Body of pancreas (tissue), 4 donors: ENCODE measurements at places on chromosomes 11 and 22. TPM values are rescaled to one million over a fixed set of nuclear protein-coding genes. Genes with fewer than 3 reads are reported as not detected.

Gene CD6
- 3.3 TPM for total RNA-seq

Gene MYRF
- total RNA-seq: 47.5 TPM

Gene MPZL2
- total RNA-seq: 48.5 TPM

Gene PRPF19
- total RNA-seq: 27.0 TPM

GRCh38 chr22:43616645-43617044 is 195.5 kb downstream of the EFCAB6 start:
- H3K27ac ChIP-seq: no peak overlapping the region
- DNase-seq: no peak
- H3K27me3 ChIP-seq: no peaks in the 10 kb centered on the region
- H3K4me1 ChIP-seq: no peaks in the 10 kb centered on the region

- no peak for DNase-seq
- H3K27ac ChIP-seq: peak overlapping the region; percentile 39
- H3K4me1 ChIP-seq: peaks cover 23% of the 10 kb centered on the region
- H3K4me3 ChIP-seq: no peak overlapping the region
Observed at GRCh38 chr22:20532256-20532993, 25.0 kb downstream of the MED15 start.

DNA sequence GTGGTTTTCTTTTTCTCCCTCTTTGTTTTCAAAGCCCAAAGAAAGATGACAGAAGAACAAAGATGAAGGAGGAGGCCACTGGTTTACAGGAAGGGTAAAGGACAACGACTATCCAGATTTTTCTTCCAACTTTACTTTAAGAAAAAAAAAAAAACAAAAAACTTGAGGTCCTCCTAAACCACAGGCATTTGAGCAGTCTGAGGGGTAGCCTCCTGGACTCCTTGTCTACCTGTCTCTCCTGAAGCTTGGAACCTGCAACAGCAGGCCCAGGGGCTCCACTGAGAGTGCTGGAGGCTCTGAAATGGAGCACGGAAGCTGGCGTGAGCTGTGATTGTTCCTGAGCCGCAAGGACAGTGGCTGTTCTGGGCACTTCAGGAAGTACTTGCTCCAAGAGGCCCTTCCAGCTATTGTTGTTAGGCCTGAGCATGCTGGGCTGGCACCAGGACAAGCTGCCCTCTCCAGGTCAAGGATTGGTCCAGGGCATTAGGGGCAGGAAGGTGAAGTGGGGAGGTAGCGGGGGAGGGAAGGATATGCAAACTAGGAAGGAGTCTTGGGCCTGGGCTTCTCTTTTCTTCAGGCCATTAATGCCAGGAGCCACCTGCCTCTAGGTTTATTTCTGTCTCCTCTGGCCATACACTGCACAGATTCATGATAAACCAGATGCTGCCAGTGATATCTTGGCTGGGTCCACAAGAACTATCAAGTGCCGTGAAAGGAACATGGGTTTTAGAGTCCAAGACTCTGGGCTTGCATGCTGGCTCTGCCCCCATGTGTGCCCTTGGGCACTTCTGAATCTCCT is 147.3 kb downstream of the CCDC34 start:
- peaks cover 45% of the 10 kb centered on the region for H3K4me1 ChIP-seq
- DNase-seq: peak; percentile 50
- H3K4me3 ChIP-seq: no peak overlapping the region
- H3K36me3 ChIP-seq: no peaks in the 10 kb centered on the region
- peak overlapping the region; percentile 69 for H3K27ac ChIP-seq

DNA sequence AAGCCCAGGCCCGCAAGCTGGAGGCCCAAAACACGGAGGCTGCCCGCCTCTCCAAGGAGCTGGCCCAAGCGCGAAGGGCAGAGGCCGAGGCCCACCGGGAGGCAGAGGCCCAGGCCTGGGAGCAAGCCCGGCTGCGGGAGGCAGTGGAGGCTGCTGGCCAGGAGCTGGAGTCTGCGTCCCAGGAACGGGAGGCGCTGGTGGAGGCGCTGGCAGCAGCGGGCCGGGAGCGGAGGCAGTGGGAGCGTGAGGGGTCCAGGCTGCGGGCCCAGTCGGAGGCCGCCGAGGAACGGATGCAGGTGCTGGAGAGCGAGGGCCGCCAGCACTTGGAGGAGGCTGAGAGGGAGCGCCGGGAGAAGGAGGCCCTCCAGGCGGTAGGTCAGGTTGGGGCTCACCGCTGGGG is 4.8 kb downstream of the CCDC88B start:
- peaks cover 11% of the 10 kb centered on the region for H3K4me1 ChIP-seq
- no peak for DNase-seq
- H3K27ac ChIP-seq: no peak overlapping the region
- H3K36me3 ChIP-seq: no peaks in the 10 kb centered on the region
- H3K27me3 ChIP-seq: no peaks in the 10 kb centered on the region
- H3K4me3 ChIP-seq: no peak overlapping the region

GRCh38 chr11:65032216-65032615 is 5.0 kb downstream of the SNX15 start:
- H3K27ac ChIP-seq: no peak overlapping the region
- no peak for DNase-seq
- no peak overlapping the region for H3K4me3 ChIP-seq
- no peaks in the 10 kb centered on the region for H3K27me3 ChIP-seq

- H3K27me3 ChIP-seq: no peaks in the 10 kb centered on the region
- H3K27ac ChIP-seq: no peak overlapping the region
- no peak overlapping the region for H3K4me3 ChIP-seq
- no peaks in the 10 kb centered on the region for H3K4me1 ChIP-seq
- no peak for DNase-seq
- no peaks in the 10 kb centered on the region for H3K36me3 ChIP-seq
Observed at GRCh38 chr11:130792772-130793171, 123.5 kb downstream of the SNX19 start.

- H3K27ac ChIP-seq: no peak overlapping the region
- no peaks in the 10 kb centered on the region for H3K4me1 ChIP-seq
- H3K36me3 ChIP-seq: no peaks in the 10 kb centered on the region
- no peaks in the 10 kb centered on the region for H3K27me3 ChIP-seq
- no peak overlapping the region for H3K4me3 ChIP-seq
Observed at GRCh38 chr22:44550711-44551491, 52.9 kb upstream of the RTL6 start.

- H3K36me3 ChIP-seq: no peaks in the 10 kb centered on the region
- no peaks in the 10 kb centered on the region for H3K27me3 ChIP-seq
- H3K4me3 ChIP-seq: no peak overlapping the region
- no peak for DNase-seq
- no peak overlapping the region for H3K27ac ChIP-seq
- H3K4me1 ChIP-seq: peaks cover 45% of the 10 kb centered on the region
Observed at GRCh38 chr11:124865902-124866851, 945 bp downstream of the ROBO3 start.

GRCh38 chr11:8028766-8029165 is 41.6 kb downstream of the EIF3F start:
- H3K4me1 ChIP-seq: peaks cover 7% of the 10 kb centered on the region
- no peaks in the 10 kb centered on the region for H3K27me3 ChIP-seq
- DNase-seq: no peak

GRCh38 chr22:27317096-27317495 is 484.5 kb downstream of the MN1 start:
- no peaks in the 10 kb centered on the region for H3K27me3 ChIP-seq
- DNase-seq: no peak
- no peak overlapping the region for H3K27ac ChIP-seq
- H3K36me3 ChIP-seq: no peaks in the 10 kb centered on the region
- H3K4me1 ChIP-seq: peaks cover 14% of the 10 kb centered on the region

DNA sequence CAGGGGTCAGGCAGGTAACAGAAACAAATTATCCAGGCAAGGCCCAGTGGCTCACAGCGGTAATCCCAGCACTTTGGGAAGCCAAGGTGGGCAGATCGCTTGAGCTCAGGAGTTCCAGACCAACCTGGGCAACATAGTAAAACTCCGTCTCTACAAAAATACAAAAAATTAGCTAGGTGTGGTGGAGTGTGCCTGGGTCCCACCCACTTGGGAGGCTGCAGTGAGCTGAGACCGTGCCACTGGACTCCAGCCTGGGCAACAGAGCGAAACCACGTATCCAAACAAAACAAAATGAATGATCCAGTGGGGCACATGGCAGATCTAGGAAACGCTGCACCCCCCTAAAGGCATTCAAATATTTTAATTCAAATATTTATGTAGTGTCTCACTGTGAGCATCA is 9.9 kb downstream of the NUMA1 start:
- H3K4me1 ChIP-seq: peaks cover 22% of the 10 kb centered on the region
- no peak for DNase-seq
- H3K27ac ChIP-seq: peak overlapping the region; percentile 69
- H3K36me3 ChIP-seq: no peaks in the 10 kb centered on the region
- no peaks in the 10 kb centered on the region for H3K27me3 ChIP-seq

DNA sequence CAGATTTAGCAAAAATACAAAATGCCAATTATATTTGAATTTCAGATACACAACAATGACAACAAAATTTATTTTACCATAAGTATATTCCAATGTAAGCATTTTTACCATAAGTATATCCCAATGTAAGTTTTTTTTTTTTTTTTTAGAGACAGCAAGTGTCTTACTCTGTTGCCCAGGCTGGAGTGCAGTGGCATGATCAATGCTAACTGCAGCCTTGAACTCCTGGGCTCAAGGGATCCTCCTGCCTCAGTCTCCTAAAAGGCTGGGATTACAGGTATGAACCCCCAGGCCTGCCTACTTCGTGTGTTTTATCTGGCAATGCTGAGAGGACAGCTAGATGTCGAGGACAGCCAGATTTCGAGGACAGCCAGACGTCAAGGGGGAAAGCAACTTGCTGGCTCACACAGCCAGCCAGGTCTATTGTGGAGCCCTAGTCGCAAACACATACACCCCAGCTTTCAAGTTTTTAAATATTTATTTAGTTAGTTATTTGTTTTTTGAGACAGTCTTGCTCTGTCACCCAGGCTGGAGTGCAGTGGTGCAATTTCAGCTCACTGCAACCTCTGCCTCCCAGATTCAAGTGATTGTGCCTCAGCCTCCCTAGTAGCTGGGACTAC is 1.1 kb upstream of the SERPING1 start:
- H3K27me3 ChIP-seq: no peaks in the 10 kb centered on the region
- peaks cover 18% of the 10 kb centered on the region for H3K4me1 ChIP-seq
- no peak overlapping the region for H3K27ac ChIP-seq
- no peak for DNase-seq
- no peak overlapping the region for H3K4me3 ChIP-seq

GRCh38 chr11:122671400-122671891 is 15.9 kb downstream of the UBASH3B start:
- H3K27me3 ChIP-seq: no peaks in the 10 kb centered on the region
- no peaks in the 10 kb centered on the region for H3K4me1 ChIP-seq
- no peak overlapping the region for H3K27ac ChIP-seq
- no peaks in the 10 kb centered on the region for H3K36me3 ChIP-seq

DNA sequence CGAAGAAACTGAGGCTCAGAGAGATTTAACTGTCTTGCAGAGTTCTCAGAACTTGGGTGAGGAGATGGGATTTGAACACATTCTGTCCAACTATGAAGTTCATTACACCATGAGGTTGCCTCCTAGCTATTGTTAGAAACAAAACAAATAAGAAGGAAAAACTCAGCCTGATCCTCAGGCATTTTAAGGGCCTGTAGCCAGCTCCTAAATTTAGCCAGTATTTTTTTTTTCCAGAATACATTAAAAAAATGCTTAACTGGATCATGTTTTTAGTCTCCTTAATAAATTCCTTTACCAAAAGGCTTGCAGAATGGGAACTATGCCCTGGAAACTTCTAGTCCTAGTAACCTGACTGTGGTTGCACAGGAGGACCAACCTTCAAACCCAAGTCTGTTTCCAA is 212.0 kb downstream of the CSNK2A3 start:
- H3K4me1 ChIP-seq: peaks cover 6% of the 10 kb centered on the region
- H3K4me3 ChIP-seq: no peak overlapping the region
- H3K27ac ChIP-seq: no peak overlapping the region
- no peaks in the 10 kb centered on the region for H3K36me3 ChIP-seq
- no peaks in the 10 kb centered on the region for H3K27me3 ChIP-seq

DNA sequence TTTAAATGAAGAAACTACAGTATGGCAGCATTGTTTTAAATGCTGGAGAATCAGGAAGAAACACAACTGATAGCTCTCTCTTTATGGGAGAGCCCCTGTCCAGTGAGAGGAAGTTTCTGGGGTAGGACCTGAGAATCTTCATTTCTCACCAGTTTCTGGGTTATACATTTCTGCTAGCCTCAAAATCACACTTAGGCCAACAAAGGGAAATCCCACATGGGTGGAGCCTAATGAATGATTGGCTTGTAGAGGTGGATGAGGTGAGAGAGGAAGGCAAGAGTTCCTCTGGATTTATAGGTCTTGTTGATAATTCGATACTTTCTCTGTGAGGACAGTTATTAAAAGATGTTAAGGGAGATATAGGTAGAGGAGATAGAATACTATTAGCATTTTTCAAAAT is 1397.3 kb upstream of the TENM4 start:
- H3K36me3 ChIP-seq: no peaks in the 10 kb centered on the region
- DNase-seq: no peak
- H3K4me3 ChIP-seq: no peak overlapping the region
- H3K27me3 ChIP-seq: no peaks in the 10 kb centered on the region
- no peak overlapping the region for H3K27ac ChIP-seq
- H3K4me1 ChIP-seq: no peaks in the 10 kb centered on the region
